ENCODE measurements at places on chromosomes 4 and X.
A peak's percentile ranks its signal among the peaks of the same experiment; 100 is the strongest.

DNA sequence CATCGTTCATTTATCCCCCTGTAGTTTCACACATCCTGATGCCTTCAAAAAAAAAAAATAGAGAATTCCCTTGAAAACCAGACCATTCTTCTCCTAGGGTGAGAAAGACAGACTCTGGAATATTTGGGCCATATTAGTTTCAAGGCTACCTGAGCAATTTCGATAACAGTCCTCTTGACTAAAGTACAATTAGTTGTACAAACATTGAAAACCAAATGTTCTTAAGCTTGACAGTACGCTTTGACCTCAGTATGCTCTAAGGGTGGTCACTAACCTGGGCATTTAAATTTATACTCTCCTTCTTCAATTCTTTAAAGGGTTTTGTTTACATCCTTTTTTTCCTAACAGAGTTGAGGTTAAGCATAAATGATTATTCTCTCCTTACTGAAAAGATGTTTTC is 364.6 kb upstream of the FTHL17 start:
- DNase-seq: no peak

DNA sequence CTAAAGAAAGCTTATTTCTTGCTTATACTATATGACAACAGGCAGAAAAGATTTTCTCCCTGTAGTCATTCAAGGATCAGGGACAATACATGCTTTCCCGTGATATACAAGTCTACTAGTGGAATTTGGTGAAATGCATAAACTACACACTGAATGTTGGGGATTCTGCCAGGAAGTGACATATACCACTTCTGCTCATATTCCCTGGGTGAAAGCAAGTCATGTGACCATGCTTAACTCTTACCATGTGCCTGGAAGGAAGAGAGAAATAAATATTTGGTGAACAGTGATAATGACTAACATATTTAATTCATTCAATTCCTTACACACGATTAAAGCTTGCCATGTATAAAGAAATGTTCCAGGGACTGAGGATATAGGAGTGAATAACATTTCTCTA is 534.6 kb downstream of the PPARGC1A start:
- DNase-seq: no peak

DNA sequence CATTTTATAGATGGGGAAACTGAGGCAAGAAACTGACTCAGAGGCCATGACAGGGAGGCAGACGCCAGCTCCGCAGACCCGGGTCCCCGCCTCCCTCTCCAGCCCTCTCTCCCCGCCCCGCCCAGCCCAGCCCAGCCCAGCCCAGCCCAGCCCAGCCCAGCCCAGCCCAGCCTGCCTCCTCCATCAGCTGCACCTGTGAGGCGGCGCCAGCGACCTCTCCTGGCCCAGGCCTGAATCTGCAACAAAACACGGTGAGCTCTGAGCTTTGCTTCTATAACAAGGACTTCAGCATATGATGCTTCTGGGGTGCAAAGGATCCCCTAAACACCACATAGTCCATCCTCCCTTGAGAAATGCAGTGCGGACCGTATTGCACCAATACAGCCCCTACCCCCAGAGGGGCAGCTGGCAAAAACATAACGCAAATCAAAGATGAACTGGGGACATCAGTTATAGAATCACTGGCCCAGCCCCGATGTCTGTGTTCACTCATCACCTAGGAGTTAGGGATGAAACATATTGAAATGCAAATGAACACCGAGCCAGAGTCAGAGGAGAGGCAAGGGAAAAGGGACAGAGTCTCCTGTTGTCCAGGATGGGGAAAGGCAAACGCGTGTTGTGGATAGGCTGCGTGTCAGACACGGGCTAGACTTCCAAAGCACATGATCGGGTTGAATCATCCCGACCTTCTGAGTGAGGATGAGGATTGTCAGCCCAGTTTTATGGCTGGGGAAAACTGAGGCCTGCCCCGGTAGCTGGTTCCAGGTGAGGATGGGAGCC is 216.1 kb upstream of the PSAPL1 start:
- DNase-seq: no peak

DNA sequence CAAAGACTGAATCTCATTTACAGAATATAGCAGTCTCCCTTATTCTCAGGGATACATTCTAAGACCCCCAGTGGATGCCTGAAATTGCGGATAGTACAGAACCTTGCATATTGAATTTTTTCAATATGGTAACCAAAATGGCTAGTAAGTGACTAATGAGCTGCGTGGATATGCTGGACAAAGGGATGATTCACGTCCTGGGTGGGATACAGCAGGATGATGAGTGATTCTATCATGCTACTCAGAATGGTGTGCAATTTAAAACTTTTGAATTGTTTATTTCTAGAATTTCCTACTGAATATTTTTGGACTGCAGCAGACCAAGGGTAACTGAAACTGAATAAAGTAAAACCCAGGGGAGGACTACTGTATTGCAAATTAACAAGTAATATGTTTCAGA is 66.7 kb downstream of the STAG2 start:
- DNase-seq: no peak

DNA sequence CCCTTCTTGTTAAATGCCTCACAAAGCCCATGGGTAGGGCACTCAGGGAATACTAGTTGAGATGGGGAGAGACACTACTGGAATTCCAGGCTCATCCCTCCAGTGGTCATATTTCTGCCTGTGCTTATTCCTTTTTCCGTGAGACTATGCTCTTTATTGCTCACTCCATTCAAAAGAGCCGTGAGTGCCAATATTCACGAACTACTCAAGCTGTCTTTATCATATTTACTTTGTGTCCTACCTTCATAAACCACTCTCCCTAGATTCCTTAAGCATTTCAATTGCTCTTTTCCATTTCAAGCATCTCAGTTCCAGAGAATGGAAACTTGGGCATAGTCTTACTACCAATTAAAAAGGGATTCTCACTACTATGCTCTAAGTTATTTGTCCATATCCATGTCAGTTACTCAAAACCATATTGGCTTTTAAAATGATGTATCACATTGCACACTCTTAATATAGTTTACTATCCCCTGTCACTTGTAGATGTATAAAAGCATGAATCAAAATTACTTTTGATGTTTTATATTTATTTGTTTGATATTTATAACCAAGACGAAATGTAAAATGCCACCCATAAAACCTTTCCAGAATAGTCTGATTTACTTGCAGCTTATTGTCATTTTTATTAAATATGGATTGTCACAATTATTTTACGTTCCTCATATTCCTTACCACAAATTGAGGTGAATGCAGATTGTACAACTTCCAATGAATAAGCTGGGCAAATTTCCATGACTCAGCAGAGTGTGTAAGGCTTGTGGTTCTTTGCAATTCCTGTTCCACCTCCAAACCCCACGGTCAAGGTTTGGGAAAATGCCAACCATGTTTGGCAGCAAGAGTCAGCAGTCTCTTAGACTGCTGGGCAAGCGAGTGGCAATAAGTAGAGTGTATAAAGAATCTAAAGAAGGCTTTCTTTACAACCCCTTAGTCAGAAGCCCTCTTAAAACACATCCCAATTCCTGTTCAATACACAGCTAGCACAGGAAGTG is 24.4 kb downstream of the ENOX2 start:
- DNase-seq: peak; percentile 11

DNA sequence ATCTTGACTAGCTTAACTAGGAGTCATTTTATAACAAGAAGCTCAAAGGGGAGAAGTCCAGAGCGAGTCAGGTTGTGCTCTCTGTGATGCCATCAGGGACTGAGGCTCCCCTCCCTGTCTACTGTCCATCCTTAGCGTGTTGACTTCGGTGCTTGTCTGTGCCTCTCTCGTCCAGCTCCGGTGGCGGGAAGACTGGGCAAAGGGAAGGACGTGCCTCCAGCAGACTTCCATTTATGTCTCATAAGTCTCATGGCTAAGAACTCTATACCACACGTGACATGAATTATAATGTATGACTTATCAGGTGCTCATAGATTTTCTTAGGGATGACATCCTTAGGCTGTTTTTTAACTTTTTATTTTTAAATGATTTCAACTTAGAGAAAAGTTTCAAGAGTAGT is 92.6 kb upstream of the TLR2 start:
- no peak for DNase-seq

- no peak for DNase-seq
Measured at GRCh38 chr4:94458682-94459081, 6.9 kb downstream of the PDLIM5 start.

DNA sequence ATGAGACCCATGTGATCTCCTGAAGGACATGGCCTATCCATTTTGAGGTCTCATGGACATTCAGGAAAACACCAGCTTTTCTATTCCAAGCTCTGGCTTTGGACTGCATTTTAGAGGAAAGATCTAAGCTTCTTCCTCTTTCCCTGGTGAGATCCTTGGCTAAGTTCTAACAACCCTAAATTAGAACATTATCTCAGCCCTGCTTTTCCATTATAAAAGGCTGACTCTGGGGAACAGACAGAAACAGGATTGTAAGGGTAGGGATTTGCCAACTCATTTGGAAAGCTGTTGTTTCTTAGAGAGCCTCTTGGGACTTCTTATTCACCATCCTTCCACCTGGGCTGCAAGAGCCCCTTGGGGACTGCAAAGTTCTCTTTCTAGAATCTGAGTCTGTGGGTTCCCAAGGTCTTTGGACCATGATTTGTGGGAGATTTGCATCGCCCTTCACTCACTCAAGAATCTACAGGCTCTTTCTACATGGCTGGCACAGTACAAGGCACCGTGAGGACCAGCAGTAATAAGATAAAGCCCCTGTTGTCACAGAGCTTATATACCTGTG is 146.9 kb downstream of the FNIP2 start:
- no peak for DNase-seq

DNA sequence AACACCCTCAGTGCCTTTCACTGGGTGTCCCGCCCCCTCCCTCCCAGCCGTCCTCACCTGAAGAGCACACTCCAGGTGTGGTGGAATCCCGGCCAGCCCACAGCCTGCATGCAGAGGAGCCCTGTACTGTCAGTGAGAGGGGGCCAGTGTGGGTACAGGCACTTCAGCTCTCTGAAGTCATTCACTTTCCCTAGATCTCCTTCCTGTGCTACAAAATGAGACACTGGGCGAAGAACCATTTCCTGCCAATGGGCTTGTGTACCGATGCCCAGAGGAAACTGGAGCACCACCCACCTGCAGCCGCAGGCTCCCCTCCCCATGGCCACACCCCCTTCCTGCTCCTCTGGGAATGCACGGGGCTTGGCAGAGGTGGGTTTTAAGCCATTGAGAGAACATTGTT is 73.9 kb upstream of the C4orf50 start:
- no peak for DNase-seq

- no peak for DNase-seq
Measured at GRCh38 chr4:11618666-11619282, 190.1 kb upstream of the HS3ST1 start.

DNA sequence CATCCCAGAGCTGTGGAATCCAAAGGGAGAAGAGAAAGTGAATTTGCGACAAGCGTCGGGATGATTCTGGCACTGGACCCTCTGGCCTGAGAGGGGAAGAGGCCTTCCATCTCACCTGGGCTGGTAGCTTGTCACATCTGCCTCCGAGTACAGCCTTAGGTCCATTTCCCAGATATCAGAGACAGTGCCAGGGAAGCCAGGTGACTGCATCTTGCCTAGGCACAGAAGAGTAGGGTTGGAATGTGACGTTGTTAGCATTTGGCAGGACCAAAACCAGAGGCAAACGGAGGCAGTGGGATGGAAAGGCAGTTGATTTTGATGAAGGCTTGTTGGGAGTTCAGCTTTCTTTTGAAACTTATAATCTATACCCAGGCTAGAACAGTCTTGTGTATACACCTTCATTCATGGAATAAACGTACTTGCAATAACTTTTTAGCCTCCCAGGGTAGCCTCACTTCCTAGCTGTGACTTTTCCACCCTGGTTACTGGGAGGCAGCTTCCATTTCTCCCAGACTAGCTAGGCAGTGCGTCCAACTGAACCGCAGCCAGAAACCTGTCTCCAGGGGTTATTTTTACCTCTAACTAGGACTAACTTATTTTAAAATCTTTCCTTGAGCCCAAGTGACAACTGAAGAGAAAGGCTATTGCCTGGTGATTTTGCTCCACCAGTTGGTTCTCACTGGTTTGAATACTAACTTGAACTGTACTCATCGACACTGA is 5.9 kb downstream of the SOD3 start:
- no peak for DNase-seq

DNA sequence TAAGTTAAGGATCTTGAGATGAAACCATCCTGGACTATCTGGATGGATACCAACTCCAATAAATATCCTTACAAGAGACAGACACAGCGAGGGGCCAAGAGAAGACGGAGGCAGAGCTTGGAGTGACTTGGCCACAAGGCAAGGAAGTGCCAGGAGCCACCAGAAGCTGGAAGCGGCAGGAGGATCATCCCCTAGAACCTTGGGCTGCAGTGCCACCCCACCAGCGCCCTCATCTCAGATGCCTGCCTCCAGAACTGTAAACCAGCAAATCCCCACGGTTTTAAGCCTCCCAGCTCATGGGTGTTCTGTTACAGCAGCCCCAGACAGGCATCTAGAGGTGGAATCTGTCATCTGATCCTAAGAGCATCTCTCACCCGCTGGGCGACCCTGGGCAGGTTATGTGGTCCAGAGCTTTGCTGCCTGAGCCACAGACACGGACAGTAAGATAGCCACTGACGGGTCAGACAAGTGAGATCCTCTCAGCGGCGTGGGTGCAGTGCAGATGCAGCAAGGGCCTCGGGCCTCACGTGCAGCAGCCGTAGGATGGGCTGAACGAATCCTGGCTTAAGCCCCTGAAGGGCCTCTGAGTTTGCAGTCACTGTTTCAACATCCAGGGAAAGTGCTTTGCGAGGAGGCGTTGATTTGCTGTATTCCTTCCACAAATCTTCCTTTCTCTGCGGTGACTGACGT is 25.1 kb upstream of the MXD4 start:
- DNase-seq: no peak

DNA sequence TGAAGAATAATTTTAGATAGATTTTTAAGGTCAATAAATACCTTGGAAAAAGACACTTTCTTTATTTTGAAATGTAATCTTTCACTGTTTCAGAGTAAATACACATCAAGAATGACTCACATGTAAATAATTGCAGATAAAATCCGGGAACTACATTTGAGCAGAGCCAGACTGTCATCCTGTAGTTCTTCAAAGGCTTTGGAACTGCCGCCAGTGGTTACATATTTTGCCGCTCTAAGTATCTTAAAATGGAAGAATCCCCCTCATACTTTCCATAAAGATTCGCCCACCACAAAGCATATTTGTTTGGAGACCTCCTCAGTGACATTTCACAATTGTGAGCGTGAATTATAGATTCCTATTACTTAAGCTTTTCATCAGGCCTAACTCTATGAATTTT is 607.8 kb upstream of the ZFP42 start:
- no peak for DNase-seq

- DNase-seq: peak; percentile 57
Measured at GRCh38 chr4:186021461-186022167, 47.3 kb upstream of the TLR3 start.

DNA sequence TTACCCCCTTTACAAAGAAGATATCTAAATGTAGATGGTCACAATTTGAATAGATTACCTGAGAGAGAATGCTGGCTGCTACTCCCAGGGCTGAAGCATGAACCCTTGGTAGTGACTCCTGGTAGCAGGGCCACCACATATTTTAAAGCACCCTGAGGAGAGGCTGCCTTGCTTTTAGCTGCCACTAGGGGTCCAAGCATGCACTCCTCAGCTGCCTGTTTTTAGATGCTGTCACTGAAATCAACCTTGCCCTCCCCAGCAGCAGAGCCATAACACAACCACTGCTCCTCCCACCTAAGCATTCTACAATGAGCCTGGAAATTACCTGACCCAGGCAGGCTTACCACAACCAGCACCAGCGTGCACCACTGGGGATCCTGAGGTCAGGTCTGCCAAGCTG is 850.9 kb downstream of the FAM133A start:
- no peak for DNase-seq

- no peak for DNase-seq
Measured at GRCh38 chr4:1982124-1983052, 26.4 kb downstream of the NELFA start.
